Fibroblast of skin of left quadriceps (primary cell): ENCODE measurements at places on chromosomes 7 and 10.

DNA sequence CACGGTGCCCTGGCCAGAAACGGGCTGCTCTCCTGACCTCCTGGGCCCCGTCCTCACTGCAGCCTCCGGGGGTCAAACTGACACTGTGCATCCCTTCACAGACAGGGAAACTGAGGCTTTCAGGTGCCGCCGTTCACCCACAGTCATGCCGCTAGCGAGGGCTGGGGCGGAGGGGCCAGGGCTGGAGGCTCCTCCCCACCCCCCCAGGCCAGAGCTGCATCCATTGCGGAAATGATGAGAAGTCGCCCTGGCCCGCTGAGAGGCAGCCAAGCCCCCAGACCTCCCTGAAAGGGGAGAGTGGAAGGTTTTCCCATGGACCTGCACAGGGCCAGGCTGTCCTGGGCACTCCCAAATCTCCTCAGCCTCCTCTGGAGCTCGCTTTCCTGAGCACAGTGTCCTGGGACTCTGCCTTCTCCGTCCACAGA is 16.5 kb upstream of the INPP5A start:
- DNase-seq, result no peak

- DNase-seq, result no peak
Measured at GRCh38 chr7:17498230-17498629, 199.8 kb downstream of the AHR start.

DNA sequence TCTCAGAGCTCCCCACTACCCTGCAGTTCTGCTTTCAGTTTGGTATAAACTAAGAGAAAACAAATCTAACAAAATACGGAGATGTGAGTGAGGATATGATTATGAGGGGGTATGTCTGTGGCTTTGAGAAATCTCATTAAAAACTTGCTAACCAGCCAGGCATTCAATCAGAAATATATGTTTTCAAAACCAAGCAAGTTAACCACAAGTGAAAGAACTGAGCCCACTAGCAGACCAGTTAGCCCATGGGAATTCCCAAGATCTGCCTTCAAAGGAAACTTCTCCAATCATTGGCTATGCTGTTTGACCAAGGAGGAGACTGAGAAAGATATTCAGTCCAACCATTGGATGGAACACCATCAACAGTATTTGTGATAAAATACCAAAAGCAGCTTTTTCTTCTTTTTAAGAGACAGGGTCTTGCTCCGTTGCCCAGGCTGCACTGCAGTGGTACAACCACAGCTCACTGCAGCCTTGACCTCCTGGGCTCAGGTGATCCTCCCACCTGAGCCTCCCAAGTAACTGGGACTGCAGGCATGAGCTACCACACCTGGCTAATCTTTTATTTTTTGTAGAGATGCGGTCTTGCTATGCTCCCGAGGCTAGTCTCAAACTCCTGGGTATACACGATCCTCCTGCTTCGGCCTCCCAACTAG is 41.2 kb downstream of the FGFR2 start:
- DNase-seq, result no peak

DNA sequence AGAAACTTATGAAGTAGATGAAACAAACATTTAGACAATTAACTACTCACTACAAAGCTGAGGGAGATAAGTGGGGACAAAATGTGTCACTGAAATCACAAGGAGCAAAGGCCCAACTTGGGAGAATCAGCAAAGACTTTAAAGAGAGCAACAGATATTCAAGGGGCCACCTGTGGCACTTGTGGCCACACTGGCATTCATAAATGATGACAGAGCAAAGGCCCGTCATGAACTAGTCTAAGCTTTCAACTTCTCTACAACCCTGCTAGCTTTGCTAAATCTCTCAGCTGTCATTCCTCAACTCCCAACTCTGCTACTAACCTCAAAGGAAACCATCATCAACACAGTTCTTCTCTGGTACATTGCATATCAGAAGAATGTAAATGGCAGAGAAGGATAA is 178.4 kb downstream of the CPEB3 start:
- DNase-seq, result no peak

GRCh38 chr7:39172137-39172536 is 194.4 kb downstream of the POU6F2 start:
- no peak for DNase-seq

- no peak for DNase-seq
Measured at GRCh38 chr10:118737603-118738302, 17.0 kb downstream of the CACUL1 start.

DNA sequence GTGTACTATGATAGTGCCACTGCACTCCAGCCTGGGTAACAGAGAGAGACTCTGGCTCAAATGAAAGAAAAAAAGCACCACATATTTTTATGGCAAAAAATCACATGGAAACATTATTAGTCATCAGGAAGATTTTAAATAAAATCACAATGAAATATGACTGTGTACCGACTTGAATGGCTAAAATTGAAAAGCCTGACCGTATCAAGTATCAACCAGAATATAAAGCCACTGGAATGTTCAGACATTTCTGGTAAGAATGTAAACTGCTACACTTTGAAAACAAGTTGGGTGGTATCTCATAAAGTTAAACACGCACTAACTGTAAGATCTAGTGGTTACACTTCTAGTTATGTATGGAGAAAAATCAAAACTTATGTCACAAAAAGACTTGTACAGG is 306.7 kb upstream of the MBL2 start:
- peak; percentile 1 for DNase-seq

- no peak for DNase-seq
Measured at GRCh38 chr7:151809146-151809863, 67.6 kb downstream of the PRKAG2 start.

DNA sequence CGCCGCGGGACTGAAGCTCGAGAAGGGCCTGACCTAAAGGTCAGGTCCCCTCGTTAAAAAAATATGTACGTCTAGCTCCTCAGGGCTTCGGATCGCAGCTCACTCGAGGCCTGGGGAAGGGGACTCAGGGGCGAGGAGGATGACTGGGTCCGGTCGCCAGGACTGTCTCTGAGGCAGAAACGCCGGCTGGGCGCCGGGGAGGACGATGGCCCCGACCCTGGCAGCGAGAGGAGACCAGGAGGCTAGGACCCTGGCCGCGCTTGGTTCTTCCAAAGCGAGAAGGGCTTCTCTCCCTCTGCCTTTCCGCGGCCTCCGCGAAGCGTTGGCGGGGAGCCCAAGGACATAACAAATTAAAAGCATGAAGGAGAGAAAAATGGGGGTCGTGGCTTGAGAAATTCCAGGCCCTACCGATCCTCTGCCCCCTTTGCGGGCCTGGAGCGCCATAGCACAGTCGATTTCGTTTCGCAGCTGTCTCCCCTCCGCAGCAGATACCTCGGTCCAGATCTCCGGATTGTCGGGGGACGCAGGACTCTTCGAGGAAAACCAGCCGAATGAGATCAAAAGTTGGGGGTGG is 3.1 kb downstream of the NKX2-3 start:
- DNase-seq, result no peak

DNA sequence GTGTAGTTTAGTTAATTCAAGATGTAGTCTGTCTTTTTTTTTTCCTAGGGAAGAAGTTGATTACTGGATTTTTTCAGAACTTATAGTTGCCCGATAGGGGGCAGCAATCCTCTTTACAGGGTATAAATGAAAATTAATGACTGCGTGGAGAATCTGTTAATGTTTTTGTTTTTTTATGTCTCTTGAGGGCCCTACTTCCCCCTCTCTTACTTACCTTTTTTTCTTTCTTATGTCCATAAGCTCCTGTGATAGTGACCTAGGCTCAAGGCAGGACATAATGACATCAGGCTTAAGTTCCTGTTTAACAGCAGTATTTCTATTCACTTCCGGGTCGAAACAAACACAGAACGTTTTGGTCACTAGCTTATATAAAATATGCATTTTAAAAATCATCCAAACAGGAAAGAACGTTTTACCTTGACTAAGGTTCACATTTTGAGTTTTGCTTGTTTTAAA is 18.8 kb downstream of the CDC123 start:
- peak; percentile 65 for DNase-seq

DNA sequence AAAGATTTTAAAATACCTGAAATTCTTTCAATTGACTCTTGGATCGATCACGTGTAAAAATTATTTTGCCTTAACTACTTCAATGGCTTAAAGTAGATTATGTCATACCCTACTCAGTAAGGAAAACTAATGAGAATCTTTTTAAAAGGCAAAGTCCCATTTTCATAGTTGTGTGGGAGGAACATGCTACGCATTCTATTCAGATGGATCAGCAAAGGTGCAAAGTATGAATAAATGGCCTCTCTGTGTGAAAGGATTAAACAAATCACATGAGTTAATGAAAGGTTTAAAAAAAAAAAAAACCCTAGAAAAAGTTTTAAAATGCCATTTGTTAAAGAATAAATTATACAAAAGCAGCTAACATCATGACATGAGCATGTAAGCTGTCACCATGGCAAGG is 77.1 kb downstream of the ENO4 start:
- DNase-seq, result no peak

GRCh38 chr7:87912121-87912520 is 21.9 kb upstream of the ADAM22 start:
- DNase-seq, result no peak

DNA sequence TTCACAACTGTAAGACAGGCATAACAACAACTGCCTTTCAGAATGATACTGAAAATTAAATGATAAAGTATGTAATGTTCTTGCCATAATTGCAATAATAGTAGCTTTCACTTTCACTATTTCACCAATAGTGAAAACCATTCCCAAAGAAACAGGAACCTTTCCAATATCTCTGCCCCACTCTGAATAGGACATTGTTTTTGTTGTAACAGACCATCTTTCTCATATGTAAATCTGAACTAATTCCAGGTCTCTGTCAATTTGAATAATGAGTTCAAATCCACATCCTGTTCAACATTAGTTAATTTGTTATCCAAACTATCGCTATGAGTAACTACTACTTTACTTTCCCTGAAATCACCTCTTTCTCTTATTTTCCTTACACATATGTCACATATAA is 148.0 kb downstream of the LRRN3 start:
- no peak for DNase-seq

DNA sequence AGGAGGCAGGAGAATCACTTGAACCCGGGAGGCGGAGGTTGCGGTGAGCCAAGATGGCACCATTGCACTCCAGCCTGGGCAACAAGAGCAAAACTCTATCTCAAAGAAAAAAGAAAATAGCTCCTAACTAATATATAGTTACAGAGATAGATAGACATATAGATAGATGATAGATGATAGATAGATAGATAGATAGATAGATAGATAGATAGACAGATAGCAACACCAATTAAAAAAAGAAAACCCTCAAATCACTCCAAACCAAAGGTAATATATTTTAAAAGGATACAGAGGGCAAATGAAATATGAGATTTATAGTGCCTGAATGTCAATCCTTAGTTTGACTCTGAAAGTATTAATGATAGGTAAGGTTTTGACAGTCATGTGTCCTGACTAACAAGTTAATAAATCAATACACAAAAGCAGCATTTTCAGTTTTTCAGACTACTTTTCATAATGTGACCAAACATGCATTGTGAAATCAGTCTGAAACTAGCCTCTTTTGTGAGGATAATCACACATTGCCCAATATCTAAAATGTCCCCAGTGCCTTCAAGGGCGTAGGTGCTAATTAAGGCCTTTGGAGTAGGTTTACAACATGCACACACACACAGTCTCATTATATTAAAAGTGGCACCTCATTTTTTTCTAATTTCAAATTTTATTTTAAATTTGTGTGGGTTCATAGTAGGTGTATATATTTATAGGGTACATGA is 61.2 kb downstream of the BPGM start:
- DNase-seq, result no peak

DNA sequence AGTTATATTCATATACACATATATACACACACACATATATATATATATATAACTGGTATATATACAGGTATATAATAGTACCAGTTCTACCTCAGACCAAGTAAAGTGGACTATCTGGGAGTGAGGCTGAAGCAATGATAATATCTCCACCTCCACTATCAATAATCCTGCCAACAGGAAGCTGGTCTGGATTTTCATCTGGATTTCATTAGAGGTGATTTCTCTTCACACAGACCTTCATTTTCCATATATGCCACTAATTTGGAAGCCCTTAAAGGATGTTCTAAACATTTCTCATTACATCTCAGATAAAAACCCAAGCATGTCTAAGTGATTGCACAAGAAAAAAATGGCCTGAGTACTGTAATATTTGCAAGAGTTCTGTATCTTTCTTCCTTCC is 1.7 kb upstream of the SLC35B4 start:
- DNase-seq, result peak; percentile 25

- DNase-seq, result no peak
Measured at GRCh38 chr7:157609516-157609915, 272.7 kb downstream of the DNAJB6 start.

DNA sequence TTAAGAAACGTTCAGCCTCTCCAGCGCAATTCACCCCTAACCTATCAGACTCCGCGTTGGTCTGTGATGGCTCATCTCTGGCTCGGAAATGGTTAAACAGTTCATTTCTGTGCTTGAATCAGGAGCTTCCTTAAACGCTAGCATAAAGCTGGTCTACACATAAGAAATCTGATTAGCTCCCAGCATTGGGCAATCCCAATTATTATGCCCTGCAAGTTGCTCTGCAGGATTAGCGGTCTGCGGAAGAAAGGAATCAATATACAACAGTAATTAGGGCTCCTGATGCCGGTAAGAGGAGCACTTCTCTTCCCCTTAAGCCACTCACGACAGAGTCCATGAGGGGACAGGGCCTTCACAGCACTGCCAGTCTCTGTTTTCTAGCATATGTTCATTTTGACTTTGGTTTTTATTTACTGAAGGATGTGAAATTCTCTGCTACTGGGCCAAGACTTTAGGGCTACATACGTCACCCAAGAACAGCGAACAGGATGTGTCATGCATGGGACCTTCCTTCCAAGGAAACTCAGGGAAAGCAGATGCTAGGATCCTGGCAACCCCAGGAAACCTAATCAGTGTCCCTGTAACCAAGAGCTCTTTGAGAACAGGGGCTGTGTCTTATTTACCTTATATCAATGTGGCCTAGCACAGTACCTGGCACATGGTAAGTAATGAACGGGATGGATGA is 324.4 kb downstream of the KCNMA1 start:
- DNase-seq, result no peak

DNA sequence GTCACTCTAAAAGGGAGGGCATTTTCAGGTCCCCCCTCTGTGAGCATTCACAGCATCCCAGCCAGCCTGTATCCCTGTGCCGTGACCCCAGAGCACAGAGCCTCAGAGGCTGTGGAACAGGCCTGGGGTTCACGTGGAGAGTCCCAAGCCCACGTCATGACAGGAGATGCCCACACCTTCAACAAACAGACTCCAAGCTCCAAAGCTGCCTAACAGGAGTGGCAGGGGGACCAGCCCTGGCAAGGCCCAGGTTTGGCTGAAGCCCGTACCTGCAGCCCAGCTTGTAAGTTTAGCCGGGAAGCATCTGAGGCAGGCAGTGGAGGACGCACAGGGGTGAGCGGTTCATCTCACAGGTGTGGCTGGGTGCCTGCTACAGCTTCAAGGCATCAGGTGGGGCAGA is 33.5 kb downstream of the LHPP start:
- no peak for DNase-seq
